ENCODE measurements at places on chromosomes 12 and 14.

GRCh38 chr14:32073537-32074189 lies 3.4 kb upstream of the ARHGAP5 start:
- no peak for DNase-seq

GRCh38 chr12:109724321-109724892 lies 10.8 kb downstream of the FAM222A start:
- no peak for DNase-seq

GRCh38 chr12:121145221-121145620 lies 12.5 kb downstream of the P2RX7 start:
- peak; percentile 49 for DNase-seq

DNA sequence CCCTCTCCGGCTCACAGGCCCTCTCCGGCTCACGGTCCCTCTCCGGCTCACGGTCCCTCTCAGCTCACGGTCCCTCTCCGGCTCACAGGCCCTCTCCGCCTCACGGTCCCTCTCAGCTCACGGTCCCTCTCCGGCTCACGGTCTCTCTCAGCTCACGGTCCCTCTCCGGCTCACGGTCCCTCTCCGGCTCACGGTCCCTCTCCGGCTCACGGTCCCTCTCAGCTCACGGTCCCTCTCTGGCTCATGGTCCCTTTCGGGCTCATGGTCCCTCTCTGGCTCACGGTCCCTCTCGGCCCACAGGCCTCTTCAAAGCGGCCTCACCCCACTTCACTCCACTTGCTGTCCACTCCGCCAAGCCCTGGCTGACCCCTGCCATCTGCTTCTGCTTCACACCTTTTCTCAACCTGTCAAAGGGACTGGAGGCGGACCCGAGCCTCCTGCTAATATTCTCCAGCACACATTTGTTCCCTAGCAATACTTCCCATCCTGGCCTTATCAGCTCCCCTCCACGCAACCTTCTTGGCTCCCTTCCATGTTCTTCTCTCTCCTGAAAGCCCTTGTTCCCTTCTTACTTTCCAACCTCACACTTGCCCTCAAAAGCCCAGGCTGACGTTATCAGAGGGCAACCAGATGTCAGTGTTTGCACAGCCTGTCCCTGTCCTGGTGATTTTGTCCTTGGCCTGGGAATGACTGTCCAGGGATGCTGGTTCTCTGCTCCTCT lies 176.7 kb downstream of the CALM1 start:
- DNase-seq, result no peak

DNA sequence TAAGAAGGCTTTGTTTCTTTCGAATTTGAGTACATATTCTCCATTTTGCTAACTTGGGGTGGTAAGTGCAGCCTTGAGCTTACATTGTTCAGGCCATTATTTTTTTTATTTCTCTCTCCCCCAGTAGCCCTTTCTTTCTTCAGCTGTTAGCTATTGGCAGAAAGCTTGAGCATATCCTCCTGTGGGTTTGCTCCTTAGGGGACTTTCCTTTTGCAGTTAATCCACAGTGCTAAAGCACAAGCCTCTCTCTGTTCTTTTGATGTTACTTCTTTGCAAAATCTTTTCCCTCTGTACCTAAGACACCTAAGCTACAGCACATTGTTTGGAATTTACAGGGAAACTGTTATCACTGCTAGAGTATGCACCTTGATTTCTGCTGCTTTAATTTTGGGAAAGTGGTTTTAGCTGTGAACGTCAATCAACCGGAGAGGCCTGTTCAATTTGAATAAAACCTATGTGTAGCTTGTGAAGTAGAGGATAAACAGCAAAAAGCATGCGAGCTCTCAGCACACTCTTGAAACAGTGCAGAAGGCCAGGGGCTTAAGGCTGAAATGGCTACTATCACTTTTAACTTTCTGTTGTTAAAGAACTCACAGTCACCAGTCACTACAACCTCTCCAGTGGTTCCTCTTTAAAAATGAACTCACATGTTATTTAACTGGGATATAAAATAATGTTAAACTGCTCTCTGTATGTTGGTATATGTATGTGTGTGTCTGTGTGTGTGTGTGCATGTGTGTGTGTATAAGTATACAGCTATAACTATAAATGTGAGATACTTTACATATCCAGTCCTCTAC lies 139.2 kb downstream of the PDZRN4 start:
- DNase-seq, result no peak

- DNase-seq, result no peak
Observed at GRCh38 chr12:52662918-52663229, 10.9 kb upstream of the KRT2 start.

- DNase-seq, result no peak
Observed at GRCh38 chr12:119665164-119665929, 2.6 kb upstream of the PRKAB1 start.

- no peak for DNase-seq
Observed at GRCh38 chr14:92888896-92889295, 34.1 kb upstream of the CHGA start.

DNA sequence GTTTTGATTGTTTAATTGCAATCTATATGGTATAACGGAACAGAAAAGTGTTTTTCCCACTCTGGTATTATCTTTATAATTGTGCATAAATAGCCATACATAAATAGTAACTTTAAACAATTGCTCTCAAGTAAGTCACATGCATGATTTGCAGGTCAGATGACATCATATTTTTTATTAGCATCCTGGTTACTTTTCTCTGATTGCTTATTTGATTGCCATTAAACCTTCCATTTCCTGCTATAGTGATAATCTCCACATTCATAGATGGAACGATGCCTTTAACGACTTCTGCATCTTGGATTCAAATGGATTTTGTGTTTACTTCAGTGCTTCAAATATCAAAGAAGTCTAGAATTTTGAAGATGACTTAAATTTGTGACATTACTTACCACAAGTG lies 3.5 kb upstream of the KLRK1 start:
- no peak for DNase-seq

DNA sequence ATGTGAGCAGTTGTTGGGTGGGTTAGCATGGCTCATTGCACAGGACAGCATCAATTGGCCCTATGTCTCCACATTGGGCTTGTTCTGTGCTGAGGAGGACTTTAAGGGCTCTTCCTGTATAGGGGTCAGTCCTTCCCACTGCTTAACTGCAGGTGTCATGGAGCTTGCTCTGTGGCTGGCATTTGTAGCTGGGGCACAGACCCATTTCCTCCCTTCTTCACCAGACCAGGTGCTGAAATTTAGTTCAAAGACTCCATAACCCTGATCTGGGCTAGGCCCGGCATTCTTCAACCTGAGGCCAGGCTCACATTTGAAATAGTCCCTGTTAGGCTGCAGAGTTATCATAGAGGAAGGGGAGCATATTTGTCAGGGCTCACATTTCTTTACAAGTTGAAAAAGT lies 12.8 kb downstream of the CHST11 start:
- no peak for DNase-seq

DNA sequence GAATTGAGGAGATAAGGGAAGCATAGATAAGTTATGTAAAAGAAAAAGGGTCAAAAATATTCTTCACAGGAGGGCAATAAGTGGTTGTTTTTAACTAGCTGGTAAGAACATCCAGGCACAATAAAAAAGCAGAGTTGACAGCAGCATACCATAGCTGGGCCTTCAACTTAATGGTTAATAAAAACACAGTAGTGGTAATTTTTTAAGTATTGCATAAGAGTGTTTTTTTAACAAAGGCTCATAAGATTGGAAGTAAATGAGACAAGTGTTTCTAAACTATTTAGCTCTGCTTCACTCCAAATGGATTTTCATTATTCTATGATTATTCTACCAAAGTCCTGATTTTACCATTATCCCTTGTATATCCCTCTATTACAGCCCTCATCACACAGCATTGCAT lies 140.1 kb upstream of the TSPAN8 start:
- no peak for DNase-seq

DNA sequence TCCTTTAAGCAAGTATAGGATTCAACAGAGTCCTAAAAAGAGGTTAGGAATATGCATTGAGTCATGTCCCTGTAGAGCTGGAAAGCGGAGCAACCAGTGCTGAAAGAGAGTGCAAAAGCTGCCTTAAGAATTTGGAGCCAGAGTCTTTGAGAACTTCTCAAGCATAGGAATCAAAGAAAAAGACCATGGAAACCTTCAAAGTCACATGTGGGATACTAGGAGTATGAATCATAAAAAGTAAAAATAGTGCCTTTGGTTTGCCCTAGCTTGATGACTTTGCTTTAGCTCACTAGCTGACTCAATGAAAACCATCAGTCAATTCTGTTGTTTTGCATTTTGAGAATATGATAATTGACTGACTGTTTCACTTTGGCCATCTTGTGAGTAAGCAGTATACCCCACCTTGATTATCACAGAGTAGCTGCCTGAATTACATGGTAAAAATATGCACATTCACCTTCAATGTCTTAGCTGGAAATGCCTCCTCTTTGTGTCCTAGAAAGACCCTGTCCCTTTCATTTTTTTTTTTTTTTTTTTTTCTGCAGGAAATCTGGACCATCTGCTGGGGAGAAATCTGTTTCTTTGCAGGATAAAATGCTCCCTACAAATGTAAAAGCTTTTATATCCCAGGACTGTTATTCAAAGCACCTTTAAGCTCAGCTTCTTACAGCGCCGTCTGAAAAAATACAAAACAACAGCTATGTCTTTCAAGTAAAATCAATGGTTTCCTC lies 248.6 kb upstream of the KRR1 start:
- no peak for DNase-seq

- DNase-seq, result peak; percentile 54
Observed at GRCh38 chr12:1593174-1594005, 991 bp downstream of the FBXL14 start.

DNA sequence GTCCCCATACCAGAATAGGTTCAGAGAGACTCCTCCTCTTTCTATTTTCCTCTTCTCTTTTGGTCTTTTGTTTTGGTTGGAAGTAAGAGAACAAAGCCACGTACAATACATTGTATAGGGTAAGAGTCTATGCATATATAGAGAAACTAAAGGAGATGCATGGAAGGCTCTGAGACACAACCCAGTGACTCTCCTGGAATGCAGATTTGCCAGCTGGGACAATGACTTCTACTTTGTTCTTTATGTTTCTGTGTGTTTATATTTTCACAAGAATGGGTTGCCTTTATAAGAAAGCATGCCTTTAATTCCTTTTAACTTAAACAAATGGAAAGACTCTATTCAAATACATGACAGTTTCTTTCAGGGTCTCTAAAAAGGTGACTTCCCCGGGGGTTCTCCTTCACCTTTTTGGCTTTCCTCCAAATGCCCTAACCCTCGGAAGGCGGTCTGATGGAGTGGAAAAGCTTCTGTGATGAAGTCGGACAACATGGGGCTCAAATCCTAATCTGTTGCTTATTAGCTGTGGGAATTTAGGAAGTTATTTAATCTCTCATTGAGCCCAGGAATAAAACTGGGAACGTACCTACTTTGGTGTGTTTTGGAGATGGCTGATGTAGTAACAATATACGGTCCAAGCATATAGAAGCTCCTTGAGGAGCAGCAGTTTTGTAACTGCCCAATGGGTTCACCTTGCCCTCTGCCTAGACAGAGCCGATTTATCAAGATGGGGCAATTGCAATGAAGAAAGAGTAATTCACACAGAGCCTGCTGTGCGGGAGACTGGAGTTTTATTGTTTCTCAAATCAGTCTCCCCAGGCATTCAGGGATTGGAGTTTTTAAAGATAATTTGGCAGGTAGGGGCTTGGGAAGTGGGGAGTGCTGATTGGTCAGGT lies 9.1 kb upstream of the SERPINA1 start:
- DNase-seq, result no peak

DNA sequence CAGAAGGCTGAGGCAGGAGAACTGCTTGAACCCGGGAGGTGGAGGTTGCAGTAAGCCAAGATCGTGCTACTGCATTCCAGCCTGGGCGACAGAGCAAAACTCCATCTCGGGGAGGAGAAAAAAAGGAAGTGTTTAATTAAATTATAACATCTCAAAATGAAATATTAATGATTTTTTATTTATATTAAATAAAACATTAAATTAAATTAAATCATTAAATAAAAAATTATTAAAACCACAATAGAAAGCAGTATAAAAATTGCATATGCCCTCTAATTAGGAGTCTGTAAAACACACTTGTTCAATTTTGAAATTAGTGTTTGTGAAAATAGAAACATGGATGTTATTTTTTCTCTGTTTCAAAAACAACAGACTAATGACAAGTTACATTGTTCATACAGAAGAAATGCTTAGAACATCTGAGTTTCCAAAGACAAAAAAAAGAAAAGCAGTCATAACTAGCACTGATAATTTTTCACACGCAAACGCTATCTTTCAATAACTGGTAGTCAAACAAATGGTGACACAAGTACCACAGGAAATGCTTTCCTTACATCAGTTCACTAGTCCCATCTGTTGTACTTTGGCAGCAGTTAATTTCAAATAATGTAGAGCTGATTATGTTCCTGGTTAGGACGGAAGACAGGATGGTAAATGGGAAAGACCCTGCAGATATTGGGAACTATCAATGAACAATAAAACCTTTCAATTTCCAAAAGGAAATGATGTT lies 54.9 kb downstream of the HECTD4 start:
- no peak for DNase-seq

GRCh38 chr12:7151532-7151931 lies 21.4 kb downstream of the CLSTN3 start:
- no peak for DNase-seq

GRCh38 chr14:20413744-20414082 lies 412 bp upstream of the TEP1 start:
- peak; percentile 28 for DNase-seq

- DNase-seq, result no peak
Observed at GRCh38 chr12:124432376-124432775, 135.0 kb downstream of the NCOR2 start.

DNA sequence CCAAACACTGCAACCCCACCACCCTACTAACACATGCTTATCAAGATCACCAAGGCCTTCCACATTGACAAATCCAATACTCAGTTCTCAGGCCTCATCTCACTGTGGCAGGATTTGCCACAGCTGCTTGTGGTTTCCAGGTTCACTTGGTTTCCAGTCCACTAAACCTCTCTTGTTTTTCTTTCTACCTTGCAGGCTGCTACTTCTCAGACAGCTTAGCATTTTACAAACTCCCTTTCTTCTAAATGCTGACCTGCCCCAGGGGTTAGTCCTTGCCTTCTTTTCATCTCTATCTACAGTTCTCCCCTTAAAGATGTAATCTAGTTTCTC lies 84.1 kb downstream of the BCAT1 start:
- DNase-seq, result no peak
